Esophagus squamous epithelium (tissue), 5 donors: ENCODE measurements at places on chromosomes 16 and 17.

DNA sequence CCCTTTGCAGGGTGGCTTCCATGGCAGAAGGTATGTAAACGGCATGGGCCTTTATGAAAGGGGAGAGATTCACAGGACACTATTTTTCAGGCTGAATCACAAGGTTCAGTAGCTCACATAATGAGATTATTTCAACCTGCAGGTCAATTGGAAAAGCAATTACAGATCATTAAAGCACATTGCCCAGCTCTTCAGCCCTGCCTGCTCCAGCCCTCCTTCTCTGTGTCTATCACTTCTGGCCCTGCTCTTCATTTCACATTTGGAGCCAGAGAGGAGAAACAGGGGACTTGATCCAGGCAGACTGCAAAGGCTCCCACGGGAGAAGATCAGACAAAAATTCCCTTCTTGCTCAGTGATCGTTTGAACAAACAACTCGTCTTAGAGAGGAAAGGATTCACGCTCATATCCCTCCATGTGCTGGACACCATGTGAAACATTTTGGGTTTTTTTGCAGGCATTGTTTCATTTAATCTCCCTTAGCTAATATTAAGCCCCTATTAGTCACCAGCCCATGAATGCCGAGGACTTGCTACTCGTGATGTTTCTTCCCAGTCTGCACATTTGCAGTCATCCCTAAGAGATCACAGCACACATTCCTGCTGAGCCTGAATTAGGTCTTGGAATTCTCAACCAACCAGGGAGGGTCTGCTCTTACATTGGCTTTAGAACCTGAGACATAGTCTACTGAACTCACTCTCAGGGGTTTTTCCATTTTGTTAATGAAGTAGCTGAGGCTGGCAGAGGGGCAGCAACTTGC lies 443.9 kb upstream of the CCL2 start:
- no peak for DNase-seq

- DNase-seq: no peak
Observed at GRCh38 chr17:56284482-56284881, 131.2 kb downstream of the ANKFN1 start.

- no peak for DNase-seq
Observed at GRCh38 chr17:57438066-57438731, 181.9 kb downstream of the MSI2 start.

DNA sequence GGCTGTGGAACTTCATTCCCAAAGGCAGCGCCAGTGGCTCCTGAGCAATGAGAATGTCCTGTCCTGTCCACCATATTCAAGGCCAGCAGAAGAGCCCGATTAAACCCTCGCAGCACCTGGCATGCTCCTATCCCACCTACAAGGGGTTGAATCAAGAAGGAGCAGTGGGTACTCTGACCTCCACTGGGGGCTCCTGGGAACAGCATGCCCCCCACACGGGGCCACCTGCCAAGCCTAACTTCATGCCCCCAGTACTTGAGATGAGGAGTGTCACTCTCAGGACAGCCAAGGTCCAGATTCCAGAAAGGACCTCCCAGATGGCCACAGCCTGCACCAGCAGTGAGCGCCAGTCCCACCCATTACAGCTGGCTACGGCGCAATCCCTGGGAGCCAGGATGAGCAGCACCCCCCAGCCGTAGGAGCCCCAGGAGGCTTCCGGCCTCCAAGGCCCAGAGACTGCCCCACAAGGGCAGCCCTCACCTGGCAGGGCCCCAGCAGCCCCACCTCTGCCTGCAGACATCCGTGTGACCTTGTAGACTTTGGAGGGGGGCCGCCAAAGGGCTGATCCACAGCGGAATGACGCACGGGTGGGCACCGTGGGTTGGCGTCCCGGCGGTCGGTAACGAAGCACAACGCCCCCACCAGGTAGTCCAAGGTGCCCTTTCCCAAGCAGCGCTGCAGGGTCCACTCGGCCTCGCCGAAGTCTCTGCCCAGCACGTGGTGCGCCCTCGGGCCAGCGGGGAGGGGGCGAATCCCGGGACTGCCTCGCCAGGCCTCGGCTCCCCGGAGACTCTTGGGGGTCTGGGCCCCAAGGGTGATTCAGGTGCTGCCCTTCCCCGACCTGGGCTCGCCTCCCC lies 1.0 kb upstream of the MPDU1 start:
- no peak for DNase-seq

DNA sequence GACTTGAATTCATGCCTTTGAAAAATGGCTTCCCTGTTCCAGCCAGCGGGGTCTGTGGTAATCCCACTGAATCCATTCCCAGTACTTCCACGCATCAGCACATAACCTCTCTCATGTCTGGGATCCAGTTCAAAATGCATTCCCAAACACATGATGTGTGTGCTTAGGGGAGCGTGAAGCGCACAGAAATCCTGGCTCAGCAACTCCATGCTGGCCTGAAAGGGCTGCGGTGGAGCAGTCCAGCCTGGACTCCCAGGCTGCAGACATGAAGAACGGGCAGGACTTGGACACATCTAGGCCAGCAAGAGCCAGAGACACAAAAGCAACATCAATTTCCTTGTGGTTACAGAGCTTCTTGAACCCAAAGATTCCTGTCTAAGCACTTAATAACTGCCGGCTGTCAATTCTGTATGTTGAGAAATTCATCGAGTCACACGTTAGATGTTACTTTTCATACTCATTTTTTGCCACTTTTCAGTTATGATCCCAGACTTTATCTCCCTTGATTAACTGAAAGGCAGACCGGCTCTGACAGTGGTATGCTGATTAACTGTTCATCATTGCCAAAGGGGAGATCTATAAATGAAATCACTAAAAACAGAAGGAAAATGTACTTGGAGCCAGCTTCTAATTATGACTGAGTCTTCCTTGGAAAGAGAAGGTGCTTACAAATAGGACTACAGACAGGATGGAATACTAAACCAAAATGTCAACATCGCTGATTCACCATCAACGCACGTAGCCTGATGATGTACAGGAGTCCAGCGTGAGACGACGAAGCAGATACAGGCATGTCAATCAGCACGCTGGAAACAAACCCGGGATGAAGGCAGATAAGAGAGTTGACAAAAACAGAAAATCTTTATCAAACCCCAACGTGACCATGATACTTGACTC lies 23.0 kb downstream of the NSMCE1 start:
- no peak for DNase-seq

- no peak for DNase-seq
Observed at GRCh38 chr17:48002266-48002915, 31.5 kb downstream of the CDK5RAP3 start.

DNA sequence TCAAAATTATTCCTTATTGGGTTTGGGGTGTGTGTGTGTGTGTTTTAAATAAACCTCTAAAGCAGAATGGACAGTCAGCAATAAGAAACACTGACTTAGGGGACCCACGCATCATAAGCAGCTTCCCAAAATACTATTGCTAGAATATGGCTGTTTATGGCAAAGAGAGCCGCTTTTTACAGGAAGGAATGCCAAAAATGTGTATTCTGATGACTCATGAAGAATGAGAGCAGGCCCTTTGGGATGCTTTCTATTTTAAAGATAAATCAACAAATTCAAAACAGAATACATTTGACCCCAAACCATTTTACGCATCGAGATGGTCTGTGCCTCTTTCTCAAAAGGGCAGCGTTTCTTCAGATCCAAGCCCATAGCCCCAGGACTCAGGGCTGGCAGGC lies 37.5 kb downstream of the ARHGAP17 start:
- DNase-seq: no peak

DNA sequence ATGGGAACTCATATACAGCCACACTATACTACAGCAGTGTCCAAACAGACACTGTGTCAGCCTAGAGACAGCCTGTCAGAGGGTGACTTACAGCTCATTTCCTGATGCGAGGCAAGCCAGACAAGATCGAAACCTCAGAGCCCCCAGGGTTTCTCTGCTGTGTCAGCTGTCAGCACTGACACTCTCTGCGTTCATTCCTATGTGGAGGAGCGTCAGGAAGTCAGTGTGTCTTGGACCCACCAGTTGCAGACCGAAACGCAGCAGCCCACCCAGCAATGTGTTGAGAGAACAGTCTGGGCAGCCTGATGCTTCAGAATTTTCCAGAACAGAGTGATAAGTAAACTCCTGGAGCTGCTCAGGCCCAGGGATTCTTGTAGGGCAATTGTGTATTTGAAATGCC lies 20.6 kb upstream of the MAPT start:
- no peak for DNase-seq

GRCh38 chr16:47826070-47826469 lies 329.7 kb downstream of the ABCC12 start:
- no peak for DNase-seq

- no peak for DNase-seq
Observed at GRCh38 chr17:39642291-39643074, 5.5 kb downstream of the STARD3 start.
